ENCODE measurements at places on chromosomes 2 and 18.
A peak's percentile ranks its signal among the peaks of the same experiment; 100 is the strongest.

- DNase-seq, result no peak
These were observed 479.7 kb upstream of the RAB6C start for GRCh38 chr2:129499747-129500146.

GRCh38 chr2:12806549-12807242 lies 90.0 kb downstream of the TRIB2 start:
- no peak for DNase-seq

DNA sequence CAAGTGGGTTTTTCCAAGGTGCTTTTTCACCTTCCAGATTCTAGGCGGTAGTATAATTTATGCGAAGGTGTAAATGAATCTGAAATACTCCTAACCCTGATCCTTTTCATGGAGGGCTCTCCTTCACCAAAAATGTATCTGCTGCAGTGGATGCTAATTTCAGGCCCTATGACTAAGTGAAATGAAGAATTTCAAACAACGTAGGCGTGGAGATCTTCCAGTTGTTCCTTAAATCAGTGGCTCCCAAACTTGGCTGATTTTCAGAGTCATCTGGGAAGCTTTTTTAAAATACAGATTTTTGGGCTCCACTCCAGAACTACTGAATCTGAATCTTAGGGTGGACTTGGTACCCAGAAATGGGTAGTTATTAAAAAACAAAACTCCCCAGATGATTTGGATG lies 5.5 kb downstream of the GCKR start:
- no peak for DNase-seq

DNA sequence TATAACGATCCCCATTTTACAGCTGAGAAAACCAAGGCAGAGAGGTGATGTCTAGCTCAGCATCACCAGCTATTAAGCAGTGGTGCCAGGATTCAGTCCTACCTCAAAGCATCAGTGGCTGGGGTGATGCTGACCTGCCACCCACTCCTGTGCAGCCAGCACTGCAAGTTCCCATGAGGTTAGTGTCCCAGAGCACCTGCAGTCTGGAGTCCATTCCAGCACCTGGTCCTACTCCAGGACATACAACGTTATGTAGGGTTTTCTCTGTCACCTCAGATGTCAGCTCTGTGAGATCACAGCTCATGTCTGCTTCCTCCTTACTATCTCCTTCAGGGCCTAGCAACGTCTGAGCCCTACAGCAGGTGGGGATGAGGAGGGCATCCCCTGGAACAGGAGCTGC lies 328.0 kb upstream of the HS6ST1 start:
- no peak for DNase-seq

- DNase-seq, result peak; percentile 12
These were observed 50.9 kb downstream of the COL3A1 start for GRCh38 chr2:189024901-189025618.

DNA sequence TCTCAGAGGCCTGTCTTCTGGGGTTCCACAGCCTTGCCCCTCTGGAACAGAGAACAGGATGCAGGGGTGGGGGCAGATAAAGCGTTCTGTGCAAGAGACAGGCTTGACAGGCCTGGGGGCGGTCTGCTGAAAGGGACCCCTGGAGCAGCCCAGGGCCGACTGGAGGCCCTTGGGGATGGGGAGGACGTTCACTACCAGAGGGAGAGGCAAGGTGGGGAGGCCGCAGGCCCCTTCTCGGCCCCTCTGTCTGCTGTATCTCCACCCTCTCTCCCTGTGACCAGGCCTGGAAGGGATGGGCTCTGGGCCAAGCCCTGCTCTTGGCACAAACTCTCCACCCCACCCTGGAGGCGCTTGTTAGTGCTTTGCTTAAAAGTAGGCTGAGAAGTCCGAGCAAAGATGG lies 27.3 kb upstream of the INHBB start:
- peak; percentile 8 for DNase-seq

- no peak for DNase-seq
These were observed 11.2 kb downstream of the TMEM37 start for GRCh38 chr2:119442850-119443249.

DNA sequence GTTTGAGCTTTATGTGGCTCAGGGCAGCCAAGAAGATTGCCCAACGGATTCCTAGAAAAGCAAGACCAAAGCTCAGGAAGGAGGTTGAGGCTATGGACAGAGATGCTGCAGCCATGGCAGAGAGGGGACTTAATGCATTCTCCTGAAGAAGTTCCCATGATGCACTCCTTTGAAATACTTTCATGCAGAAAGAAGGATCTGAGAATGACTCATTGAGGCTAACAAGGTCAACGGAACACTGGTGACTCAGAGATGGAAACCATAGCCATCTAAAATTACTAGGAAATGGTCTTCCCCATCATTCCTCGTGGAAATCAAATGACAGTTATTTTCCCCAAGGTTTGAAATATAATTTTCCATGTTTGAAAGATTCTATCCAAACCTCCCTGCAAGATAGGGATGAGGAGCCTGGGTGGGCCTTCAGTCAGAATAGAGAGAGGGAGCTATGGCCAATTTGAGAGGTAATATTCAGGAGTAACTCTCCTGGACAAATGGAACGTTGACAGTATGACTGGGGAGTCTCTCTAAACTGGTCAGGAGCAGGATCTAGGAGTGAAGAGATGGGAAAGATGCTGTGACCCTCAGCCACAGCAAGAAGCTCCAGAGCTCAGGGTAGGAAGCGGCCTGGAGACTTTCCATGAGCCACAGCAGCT lies 63.0 kb downstream of the REEP1 start:
- DNase-seq, result no peak

DNA sequence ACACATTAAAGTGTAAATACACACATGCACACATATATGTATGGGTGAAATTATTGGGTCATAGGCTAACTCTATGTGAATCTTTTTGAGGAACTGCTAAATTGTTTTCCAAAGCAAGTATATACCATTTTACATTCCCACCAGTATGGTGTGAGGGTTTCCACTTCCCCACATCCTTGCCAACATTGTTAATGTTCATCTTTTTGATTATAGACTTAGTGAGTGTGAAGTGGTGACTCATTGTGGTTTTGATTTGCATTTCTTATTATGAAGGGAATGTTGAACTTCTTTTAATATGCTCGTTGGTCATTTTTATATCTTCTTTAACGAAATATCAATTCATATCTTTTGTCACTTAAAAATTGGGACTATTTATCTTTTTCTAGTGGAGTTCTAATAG lies 181.8 kb upstream of the GCFC2 start:
- no peak for DNase-seq

GRCh38 chr2:149849136-149849535 lies 261.6 kb upstream of the MMADHC start:
- no peak for DNase-seq

DNA sequence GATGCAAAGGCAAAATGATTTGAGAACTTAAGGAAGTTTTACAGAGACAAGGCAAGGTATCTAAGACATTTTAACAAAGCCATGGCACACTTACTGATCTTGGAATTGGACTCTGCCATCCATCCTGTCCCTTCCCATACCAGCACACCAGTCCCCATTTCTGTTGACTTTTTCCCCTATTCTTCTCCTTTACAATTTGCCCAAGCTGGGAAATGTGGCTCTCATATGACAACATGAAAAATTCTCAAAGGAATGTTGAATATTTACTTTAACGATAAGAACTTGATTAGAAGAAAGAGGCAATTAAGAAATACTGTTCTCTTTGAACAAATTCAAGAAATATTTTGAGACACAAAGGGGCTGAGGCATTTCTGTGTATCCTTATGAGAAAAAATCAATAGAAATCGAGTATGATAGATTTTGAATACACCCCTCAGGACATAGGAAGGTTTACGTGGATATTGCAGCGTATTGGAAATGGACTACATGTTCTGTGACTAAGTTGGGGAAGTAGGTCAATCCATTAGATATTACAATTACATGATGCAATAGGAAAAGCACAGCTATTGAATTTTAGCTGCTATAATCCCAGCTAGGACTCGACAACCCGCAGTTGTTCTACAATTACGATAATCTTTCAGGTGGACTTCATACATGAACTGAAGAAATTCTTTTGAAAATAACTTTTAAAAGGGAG lies 201.6 kb downstream of the TRIB2 start:
- DNase-seq, result no peak

DNA sequence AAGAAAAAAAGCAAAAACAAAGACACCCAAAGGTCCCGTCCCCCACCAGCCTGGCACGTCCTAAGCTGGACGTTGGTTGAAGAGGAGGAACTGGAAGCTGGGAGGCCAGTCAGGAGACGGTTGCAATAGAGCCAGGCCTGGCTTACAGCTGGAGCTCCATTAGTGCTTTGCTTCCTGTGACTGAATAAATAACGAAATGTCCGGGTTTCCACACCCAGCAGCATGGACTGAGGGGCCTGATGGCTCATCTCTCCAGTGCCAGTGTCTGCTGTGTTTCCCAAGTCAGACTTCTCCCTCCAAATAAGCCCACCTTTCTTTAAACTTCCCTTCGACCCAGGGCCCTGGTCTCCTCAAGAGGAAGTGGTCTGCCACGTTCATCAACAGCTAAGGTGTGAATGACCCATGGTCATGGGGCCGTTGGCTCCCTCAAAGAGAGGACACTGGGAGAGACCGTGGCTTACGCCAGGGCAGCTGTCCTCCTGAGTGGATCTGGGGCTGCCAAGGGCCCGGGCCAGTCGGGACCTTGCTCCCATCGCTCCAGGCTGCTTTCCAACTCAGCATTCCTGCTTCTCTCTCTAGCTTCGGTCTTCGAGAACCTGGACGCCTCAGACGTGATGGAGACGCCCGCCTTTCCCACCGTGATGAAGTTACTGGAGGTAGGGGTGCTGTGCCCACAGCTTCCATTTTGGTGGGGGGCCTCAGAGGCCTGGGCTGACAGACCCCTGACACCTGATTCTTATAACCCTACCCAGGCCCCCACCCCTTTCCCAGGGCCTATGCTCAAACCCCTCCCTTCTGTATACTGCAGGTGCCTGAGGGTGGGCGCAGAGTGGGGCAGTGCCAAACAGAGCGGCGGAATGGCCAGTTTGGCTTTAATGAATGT lies 44.9 kb downstream of the MYO7B start:
- no peak for DNase-seq

- no peak for DNase-seq
These were observed 589.8 kb downstream of the PLCL1 start for GRCh38 chr2:198394208-198394607.

DNA sequence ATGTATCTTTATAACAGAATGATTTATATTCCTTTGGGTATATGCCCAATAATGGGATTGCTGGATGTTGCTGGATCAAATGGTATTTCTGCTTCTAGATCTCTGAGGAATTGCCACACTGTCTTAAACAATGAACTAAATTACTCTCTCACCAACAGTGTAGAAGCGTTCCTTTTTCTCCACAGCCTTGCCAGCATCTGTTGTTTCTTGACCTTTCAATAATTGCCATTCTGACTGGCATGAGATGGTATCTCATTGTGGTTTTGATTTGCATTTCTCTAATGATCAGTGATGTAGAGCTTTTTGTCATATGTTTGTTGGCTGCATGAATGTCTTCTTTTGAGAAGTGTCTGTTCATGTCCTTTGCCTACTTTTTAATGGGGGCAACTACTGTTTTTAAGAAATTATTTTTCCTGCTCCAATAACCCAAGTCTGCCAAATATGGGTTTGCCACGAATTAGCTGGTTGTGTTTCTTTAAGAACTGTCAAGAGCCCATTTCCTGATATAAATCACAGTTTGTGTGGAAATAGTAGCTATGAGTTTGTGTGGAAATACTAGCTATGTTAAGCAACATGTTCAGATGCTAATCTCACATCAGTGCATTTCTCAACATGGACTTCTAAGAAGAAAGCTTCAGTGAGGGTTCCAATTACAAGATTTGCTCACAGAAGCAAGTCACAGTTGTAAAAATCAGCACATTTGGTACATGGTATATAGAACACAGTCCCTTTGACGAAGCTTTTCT lies 259.4 kb downstream of the ANAPC1 start:
- DNase-seq, result no peak

Measured in NCI-H446 (cell line).